Astrocyte of the spinal cord (primary cell): ENCODE measurements at places on chromosomes 4 and X.

DNA sequence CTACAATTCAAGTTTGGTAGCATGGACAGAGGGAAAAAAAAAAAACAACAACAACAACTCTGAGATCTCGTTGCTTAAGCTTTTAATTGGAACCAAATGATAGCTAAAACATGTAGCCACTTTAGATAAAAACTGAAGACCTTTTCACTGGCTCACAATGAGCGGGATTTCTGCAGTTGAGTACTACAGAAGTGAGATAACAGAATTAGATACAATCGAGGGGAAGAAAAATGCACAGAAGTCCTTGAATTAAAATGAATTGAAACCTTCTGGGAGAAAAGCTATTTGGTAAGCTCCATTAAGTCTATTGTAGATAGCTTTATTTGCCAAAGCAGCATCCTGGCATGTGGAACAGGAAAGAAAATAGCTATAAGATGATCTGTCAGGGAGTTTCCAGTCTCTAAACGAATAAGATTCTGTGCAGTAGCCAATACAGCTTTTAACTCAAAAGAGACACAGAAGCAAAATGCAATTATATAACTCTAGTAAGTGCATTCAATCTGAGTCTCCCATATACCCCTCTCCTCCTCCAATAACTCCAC is 248.5 kb downstream of the ENOX2 start:
- peak; percentile 9 for DNase-seq

- DNase-seq, result no peak
Measured at GRCh38 chrX:24702362-24703184, 8.9 kb downstream of the POLA1 start.

- DNase-seq, result no peak
Measured at GRCh38 chr4:84279678-84280077, 219.4 kb downstream of the NKX6-1 start.

- peak; percentile 45 for DNase-seq
Measured at GRCh38 chrX:48945517-48946348, 11.7 kb downstream of the OTUD5 start.

DNA sequence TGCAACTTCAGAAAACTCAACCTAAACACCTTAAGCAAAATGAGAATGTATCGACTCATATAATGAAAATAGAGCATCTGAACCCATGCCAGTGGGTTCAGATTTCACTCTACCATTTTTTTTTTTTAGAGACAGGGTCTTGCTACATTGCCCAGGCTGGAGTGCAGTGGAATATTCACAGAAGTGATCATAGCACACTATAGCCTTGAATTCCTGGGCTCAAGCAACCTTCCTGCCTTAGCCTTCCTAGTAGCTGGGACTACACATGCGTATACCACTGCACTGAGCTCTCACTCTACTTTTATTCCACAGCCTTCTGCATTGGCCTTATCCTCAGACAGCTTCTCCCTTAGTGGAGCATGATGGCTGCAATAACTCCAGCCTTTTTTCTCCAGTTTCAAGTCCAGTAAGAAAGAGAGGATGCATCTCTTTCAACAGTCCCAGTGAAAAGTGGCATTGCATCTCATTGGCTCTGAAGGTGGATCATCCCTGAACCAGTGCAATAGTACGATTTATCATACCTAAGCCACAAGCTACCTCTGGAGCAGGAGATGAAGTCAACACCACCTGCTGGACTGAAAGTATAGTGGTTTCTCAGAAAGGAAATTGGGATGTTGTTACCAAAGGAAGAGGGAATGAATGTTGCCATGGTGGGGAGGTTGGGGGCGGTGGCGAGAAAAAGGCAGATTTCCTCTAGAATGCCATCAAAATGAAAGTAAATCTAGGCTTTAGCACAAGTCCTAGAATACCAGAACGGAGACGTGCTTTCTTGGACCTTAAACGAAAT is 2.0 kb upstream of the SOD3 start:
- no peak for DNase-seq
